ENCODE measurements at places on chromosomes 11 and 22. TPM values are rescaled to one million over a fixed set of nuclear protein-coding genes. Genes with fewer than 3 reads are reported as not detected.
A peak's percentile ranks its signal among the peaks of the same experiment; 100 is the strongest.

DNA sequence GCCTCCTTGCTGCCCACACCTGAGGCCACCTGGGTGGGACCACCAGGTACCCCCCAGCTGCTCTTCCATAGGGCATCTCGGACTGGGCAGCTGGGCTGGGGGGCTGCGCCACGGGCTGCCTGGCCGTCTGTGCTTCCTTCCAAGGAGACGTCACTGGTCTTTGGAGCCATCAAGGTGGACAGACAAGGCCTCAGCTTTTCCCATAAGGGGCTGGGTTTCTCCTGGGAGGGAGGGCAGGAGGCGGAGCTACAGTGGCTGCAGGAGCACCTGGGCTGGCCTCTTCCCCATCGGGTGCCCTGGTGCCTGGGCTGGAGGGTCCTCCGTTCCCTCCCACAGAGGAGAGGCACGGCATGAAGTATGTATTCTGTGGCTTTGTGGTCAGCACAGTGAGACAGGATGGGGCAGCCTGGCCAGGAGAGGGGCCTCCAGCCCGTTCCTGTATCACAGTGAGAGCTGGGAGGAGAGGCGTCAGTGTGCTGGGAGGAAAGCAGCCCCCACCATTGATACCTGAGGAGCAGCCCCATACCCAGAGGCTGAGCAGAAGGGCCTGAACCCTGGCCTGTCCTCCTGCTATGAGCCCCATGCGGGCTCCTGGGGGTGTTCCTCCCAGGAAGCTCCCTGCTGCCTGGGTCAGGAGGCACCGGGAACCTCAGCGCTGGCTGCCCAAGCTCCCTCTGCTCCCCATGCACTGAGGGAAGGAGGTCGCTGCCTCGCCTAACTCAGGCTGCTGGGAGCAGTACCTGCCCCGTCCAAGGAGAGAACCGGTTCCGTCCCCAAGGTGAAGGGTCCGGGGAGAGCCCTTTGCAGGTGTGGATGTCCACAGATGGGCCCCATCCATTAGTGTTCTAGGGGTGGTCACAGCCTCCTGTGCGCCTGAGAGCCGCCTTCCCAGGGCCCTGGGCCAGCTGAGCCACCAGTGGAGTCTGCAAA, 1075.0 kb downstream of the BRD1 start:
- no peaks in the 10 kb centered on the region for H3K27me3 ChIP-seq
- no peak overlapping the region for H3K4me3 ChIP-seq
- no peak overlapping the region for H3K27ac ChIP-seq
- peak; percentile 53 for DNase-seq

The OR52M1 gene
- total RNA-seq, result not detected

DNA sequence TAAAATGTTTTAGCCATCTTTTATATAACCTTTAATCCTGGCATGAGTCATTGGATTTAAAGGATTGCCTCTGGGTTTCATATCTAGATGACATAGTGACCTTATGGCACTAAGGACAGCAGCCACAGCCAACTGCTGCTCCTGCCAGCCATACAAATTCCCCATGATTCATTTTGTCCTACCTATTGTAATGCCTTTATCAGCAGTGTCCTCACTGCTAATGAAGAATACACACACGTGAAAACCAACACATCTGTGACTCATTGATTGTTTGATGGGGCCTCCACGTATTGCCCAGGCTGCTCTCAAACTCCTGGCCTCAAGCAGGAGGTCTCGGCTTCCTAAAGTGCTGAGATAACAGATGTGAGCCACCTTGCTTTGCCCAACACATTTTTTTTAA, 1.8 kb downstream of the LDHAL6A start:
- H3K27me3 ChIP-seq, result no peaks in the 10 kb centered on the region
- no peak overlapping the region for H3K4me3 ChIP-seq
- no peak for DNase-seq
- no peak overlapping the region for H3K27ac ChIP-seq
- no peaks in the 10 kb centered on the region for H3K4me1 ChIP-seq

DNA sequence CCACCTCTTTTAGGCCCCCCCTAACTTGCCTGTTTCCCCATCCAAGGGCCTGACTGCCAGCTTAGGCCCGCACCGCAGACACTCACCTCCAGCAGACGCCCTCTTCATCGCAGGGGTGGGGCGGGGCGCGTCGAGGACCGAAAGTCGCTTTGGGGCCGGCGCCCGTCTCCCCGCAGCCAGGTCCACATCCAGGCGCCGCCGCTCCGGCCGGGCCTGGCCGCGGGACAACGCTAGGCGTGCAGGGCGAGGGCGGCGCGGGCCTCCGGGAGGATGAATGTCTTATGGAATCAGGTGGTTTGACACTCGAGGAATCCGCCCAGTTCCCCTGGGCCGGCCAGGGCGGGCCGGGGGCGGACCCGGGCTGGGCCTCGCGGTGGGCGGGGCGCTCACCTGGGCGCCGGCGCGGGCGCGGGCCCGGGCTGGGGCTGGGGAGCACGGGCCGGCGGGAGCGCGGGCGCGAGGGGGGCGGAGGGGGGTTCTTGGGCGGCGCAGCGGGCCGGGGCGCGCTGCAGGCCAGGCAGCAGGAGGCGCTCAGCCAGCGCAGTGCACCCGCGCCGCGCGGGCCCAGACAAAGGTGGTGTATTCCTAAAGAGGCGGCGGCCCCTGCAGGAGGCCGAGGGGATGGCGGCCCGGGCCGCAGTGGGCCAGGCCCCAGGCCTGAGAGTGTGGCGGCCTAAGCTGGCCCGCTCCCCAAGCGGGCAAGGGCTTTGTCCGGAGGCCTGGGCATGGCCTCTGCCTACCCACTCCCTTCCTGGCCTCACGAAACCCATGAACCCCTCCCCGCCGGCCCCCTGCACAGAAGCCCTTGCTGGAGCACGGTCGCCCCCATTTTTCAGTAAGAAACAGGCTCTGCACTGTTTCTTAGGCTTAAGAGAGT, 177.6 kb downstream of the IGLL1 start:
- H3K36me3 ChIP-seq, result no peaks in the 10 kb centered on the region
- peak; percentile 53 for DNase-seq
- H3K27me3 ChIP-seq, result no peaks in the 10 kb centered on the region

The NPTXR gene
- 5.8 TPM for total RNA-seq

The KDELR3 gene
- 7.8 TPM for total RNA-seq

DNA sequence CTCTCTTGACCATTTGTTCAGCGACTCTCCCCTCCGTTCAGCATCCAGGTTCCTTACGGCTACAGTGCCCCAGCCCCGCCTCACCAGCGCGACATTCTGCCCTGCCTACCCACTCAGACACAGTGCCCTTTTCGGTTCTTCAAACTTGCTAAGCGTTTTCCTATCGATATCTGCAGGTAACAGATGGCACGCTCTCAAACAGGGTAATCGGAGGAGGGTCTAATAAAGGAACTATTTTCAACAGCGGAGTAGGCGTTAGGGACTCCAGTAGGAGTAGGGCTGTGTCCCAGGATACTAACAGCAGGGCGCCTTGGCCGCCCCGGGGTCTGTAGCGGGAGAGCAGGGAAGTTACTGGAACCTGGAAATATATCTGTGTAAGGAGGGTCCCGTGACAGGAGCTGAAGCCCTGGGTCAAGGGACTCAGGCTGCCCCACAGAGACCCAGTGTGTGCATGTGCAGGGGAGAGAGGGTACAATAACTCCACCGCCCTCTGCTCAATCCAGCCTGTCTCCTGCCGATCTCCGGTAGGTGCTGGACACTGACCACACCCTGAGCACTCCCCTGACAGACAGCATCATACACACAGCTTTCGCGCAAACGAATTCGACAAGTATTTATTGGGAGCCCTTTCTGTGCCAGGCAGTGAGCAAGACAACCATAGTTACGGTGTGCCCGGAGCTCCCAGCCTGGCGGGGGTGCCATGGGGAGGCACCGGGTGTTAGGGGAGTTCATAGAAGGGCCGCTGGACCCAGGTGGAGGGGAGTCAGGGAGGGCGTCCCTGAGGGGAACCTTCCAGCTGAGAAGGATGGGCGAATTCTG, 2.1 kb downstream of the KLHL35 start:
- 0 out of 2 replicates have a peak overlapping the region, but pooled peaks have one; percentile 22 for H3K4me3 ChIP-seq
- no peak overlapping the region for H3K27ac ChIP-seq
- no peaks in the 10 kb centered on the region for H3K36me3 ChIP-seq
- H3K4me1 ChIP-seq, result peaks cover 8% of the 10 kb centered on the region
- H3K27me3 ChIP-seq, result peaks cover 73% of the 10 kb centered on the region
- DNase-seq, result no peak

The CDON gene
- 32.5 TPM for total RNA-seq

DNA sequence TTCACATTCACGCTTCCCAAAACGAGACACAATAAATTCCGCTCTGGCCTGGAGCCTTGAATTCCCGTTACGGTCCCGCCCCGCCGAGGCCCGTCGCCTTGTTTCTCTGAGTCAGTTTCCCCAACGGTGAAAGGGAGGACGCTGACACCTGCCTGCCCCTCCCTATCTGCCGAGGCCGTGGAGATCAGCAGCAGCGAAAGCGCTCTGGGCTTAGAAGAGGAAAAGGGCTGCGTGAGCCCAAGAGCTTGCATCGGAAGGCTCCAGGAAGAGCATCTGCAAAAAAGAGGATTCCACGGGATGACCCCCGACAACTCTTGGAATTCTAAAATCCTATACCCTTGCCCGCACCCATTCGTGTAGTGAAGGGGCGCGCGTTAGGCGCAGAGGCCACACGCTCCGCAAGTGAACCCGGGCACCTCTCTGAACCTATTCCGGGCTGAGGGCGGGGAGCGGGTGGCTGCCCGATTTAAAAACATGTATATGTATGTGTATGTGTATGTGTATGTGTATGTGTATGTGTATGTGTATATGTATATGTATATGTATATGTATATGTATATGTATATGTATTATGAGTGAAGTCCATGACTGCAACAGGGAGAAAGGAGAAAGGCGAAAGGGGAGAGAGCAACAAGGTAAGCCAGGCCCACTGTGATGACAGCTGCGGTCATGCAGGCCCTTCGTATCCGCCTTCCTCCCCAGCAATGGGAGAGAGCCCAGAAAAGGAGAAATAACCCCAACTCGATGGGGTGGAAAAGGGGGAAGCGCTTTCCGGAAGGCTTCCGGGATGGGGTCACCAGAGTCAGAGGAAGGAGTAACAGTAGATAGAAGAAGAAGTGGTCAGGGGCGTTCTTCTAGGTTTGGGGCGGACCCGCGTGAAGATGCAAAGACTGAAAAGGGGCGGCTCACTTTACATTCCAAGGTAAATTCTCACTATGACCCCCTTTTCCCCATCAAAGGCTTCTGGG, 948 bp upstream of the MRTFA start:
- H3K36me3 ChIP-seq, result no peaks in the 10 kb centered on the region
- H3K4me1 ChIP-seq, result peaks cover 4% of the 10 kb centered on the region
- H3K4me3 ChIP-seq, result peak overlapping the region; percentile 45
- H3K27ac ChIP-seq, result no peak overlapping the region
- peak; percentile 55 for DNase-seq

The FZD4 gene
- total RNA-seq, result 7.1 TPM

DNA sequence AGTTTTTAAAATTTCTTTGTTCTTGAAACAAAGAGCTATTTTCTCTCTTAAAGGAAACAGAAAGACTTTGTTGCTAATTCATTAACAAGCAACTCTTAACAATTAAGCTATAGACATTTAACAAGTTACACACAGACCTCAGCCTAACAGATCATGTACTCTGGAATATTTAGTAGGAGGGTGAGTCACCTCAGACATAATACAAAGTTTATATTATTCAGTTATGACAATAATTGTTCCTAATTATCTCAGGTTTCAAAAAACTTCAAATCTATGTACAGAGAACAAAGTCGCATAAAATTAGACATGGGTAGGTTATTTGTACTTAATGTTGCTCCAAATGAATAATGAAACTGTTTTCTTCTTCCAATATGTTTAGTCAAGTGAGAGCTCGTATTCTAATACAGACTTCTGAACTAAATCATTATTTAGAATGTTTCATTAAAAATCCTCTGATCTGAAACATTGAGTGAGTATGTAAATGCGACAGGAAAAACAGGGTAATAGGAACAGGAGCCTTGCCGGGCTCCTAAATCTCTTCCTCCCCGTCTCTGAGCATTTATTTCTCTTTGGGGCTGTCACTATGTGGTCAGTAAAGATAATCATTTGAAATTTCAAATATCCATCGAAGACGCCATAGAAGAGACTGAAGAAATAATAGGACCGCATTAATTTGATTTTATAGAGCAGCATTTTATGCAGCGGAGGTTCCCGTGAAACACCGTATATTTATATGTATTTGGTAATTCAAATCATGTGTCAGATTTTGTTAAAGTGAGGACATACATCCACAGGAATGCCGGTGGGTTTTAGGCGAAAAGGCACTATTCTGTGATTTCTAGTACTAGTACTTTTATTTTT, 8.7 kb upstream of the BARX2 start:
- no peak for DNase-seq
- no peaks in the 10 kb centered on the region for H3K4me1 ChIP-seq
- no peak overlapping the region for H3K4me3 ChIP-seq
- no peaks in the 10 kb centered on the region for H3K36me3 ChIP-seq
- peaks cover 28% of the 10 kb centered on the region for H3K27me3 ChIP-seq
- no peak overlapping the region for H3K27ac ChIP-seq

DNA sequence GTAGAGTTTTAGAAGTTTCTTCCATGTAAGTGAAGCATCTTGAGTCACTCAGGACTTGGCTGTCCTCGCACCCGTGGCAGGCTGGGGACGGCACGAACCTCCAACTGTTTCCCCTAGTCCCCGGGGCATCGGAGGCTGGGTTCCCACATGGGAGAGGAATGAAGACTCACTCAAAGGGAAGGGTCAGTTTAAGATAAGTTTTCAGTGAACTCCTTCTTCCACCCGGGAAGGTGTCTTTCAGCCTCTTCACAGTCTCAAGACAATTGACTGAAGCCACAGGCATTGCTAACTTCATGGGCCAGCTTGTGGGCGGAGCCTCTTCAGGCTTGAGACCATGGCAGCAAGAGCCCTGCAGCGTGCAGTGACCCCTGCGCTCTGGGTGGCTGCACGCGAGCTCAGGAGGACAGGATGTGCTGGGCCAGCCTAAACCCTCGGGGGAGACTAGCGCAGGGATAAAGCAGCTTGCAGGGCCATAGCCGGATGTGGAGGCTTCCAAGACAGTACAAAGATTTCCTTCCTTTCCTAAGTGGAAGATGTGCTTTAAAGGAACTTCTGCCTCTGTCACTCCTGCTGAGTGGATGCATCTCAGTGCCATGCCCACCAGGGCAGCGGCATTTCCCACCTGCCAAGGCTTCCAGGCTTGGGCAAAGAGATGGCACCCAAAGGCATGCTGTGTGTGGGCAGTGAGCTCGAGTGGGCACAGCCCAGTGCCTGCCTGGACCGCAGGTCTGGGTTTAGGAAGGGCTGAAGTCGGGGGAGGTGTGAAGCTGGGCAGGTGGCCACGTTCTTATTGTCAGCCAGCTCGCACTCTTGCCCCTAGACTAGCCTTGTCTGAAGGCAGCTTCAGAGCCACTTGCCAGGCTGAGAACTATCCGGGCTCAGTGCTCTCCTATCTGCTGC, 32.9 kb downstream of the PPIL2 start:
- H3K27ac ChIP-seq, result no peak overlapping the region
- no peak for DNase-seq
- no peaks in the 10 kb centered on the region for H3K4me1 ChIP-seq
- H3K36me3 ChIP-seq, result peaks cover 4% of the 10 kb centered on the region
- H3K27me3 ChIP-seq, result no peaks in the 10 kb centered on the region

GRCh38 chr11:96284917-96285316, 58.1 kb downstream of the MAML2 start:
- no peak for DNase-seq
- H3K27ac ChIP-seq, result no peak overlapping the region
- no peaks in the 10 kb centered on the region for H3K36me3 ChIP-seq
- H3K4me3 ChIP-seq, result no peak overlapping the region

The C22orf31 gene
- total RNA-seq, result not detected
